ENCODE measurements at places on chromosomes 7 and 10.
A peak's percentile ranks its signal among the peaks of the same experiment; 100 is the strongest.

- no peak for DNase-seq
These were observed 114.8 kb upstream of the ADO start for GRCh38 chr10:62689712-62690111.

DNA sequence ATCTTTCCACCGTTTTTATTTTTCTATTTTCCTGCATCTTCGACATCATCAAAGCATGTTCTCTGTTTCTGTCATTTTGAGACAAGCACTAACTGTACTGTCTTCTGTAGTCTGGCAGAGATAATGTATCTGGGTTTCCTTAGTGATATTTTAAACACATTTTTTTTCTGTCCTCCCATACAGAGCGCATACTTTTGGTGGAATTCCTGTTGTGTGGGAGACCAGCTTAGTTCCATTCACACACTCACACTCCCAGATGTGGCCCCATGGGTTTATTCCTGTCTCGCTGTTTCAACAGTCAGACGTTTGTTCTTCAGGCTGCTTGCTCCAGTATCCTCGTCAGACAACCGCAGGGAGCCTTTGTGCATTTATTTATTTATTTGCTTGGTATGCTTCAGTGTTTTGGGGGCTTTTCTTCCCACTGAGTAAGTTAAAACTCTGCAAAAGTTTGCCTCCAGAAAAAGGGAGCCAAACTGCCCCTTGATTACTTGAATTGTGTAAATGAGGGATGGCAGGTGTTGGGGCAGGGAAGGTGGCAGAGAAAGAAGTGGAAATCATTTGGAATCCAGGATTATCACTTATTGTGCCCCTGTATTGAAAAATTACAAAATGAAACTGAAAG lies 456.8 kb upstream of the KLF6 start:
- DNase-seq = peak; percentile 18

- DNase-seq = no peak
These were observed 1.1 kb downstream of the ADRA2A start for GRCh38 chr10:111077785-111078504.

DNA sequence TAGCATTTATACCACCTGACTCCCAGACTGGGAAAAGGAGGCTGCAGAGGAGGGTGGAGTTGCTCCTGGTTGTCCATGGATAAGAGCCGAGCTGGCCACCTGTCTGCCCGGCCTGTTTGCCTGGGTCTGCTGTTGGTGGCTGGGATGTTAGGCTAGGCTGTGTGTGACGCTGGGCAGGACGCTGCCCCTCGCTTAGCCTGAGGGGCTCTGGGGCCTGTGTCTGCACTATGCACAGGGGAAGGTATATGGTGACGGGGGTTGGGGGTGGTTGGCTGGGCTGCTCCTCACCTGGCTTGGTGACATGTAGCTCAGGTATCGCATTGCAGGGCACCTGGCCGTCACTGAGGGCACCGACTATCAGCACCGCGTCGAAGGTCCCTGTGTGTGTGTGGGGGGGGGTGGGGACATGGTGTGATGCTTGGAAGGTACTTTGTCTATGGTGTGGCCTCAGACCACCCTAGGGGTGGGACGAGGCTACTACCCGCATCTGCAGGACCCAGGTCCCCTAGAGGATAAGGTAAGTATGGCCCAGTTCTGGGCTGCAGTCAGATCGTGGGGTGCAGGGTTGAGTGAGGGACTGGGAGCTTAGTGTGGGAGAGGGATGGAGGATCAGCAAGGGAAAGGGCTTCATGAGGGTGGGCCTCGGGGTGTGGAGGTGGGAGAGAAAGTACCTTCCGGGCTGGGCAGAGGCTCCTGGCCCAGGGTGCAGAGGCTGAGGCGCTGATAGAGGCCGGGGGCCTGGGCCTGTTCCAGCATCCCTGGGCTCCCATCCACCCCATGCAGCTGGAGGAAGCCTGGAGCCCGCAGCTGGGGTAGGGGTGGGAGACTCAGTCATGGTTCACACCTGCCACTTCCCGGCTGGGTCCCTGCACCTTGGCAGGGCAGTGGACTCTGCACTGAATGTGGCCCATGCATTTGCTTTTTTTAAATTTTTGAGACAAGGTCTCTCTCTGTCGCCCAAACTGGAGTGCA lies 2.3 kb downstream of the METTL27 start:
- DNase-seq = no peak

GRCh38 chr7:95977994-95978393 lies 205.6 kb downstream of the DYNC1I1 start:
- no peak for DNase-seq

GRCh38 chr10:113097036-113097435 lies 147.0 kb downstream of the TCF7L2 start:
- DNase-seq = no peak

DNA sequence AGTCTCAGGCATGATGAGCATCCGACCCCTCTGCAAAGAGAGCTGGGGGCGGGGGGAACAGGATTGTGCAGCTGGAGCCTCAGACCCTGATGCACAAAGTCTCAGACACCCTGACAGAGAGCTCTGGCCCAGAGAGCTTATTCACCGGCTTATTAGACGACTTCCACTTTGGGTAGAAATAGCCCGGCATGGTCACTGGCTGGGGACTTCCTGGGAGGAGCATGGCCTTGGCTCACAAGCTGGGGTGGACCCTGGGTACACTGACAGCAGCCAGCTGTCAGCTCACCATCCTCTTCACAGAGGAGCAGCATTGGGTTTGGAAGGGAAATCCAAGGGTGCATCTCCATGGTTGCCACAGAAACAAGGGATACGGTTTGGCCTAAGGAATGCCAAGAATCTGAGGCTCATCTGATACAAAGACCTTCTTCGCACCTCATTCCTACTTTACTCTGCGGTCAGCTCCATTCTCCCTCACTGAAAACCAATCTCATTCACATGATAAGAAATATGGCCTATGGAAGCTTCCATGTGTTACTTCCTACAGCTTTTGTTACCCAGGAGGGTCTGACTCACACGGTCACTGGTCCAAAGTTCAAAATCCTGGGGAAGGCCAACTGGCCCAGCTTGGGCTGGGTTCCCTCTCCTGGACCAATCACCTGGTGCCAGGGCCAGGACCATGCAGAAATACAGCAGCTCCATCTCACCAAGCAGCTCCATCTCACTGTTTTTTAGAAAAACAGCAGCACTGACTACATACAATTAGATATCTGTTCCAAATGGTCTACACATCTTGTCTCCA lies 25.1 kb downstream of the ZNF467 start:
- no peak for DNase-seq

GRCh38 chr7:99730992-99731391 lies 4.0 kb downstream of the CYP3A7 start:
- DNase-seq = no peak

DNA sequence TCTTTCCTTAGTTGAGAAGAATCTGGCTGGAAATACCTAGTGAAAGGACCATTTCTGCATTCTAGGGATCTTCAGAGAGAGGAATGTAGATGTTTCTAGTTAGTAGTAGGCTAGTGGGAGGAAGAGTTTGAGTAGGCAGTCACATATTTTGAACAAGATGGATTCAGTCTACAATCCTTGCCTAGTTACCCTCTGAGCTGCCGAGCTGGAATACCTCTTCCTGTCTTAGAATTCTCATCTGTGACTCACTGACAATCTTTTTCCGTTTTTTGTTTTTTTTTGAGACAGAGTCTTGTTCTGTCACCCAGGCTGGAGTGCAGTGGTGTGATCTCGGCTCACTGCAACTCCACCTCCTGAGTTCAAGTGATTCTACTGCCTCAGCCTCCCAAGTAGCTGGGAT lies 30.7 kb upstream of the PLPP4 start:
- DNase-seq = no peak

GRCh38 chr7:108224387-108224786 lies 94.2 kb upstream of the LAMB4 start:
- DNase-seq = no peak

DNA sequence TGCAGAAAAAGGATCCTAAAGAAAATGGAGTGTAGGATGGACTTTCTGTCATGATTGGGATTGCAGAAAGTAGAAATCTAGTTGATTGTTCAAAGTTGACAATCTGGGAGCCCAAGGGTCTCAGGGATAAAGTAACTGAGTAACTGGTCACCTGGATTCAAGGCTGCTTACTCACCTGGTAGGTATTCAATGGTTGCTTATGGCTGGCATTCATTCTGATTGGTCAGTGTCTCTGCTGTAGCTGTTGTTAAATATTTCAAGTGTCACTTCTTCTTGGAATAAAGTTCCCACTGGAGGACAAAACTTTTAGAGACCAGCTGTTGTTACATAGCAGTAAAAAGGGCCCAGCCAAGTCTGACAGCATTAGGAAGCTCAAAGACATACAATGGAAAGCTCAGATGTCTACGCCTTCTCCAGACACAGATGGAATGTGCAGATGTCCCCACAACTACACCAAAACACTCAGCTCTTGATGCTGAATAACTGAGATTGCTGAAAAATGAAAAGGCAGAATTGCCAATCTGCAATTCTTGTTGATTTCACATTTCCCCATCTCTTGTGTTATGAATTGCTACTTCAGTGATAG lies 106.9 kb downstream of the ZNF467 start:
- DNase-seq = no peak

DNA sequence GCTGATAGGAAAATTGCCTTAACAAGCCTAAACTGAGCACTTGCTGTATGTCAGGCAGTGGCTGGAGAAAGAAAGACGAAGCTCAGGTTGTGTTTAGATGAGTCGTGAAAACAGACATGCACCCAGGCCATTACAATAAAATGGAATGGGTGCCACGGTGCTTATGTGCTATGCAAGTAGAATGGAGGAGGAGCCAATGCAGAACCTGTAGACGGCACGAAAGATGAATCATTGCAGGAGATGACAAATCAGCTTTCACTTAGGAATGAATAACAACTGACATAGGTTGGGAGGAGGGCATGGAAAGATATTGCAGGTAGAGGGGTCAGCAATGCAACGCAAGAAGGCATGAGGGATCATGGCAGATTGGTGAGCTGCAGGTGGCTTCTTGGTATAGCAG lies 61.2 kb upstream of the ARHGAP21 start:
- DNase-seq = no peak

- DNase-seq = no peak
These were observed 250.6 kb downstream of the C7orf25 start for GRCh38 chr7:42661312-42661711.

DNA sequence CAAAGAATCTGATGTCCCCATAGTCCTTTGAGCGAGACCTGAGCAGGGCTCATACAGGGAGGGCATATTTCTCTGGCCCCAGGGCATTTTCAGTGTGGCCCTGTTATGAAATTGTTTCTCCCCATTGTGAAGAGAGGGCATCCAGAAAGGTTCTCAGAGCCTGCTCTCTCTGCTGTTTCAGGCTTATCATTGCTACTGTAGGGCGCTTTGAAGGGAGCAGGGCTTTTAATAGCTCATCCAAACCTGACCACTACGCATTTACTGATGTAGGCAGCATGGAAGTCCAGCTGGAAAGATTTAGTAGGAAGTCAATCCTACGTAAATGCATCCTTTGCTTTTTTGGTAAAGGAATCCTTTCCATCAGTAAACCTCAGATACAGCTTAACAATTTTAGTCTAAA lies 68.1 kb downstream of the PRPF18 start:
- no peak for DNase-seq

- peak; percentile 7 for DNase-seq
These were observed 599.0 kb downstream of the TNS3 start for GRCh38 chr7:46982928-46983327.

DNA sequence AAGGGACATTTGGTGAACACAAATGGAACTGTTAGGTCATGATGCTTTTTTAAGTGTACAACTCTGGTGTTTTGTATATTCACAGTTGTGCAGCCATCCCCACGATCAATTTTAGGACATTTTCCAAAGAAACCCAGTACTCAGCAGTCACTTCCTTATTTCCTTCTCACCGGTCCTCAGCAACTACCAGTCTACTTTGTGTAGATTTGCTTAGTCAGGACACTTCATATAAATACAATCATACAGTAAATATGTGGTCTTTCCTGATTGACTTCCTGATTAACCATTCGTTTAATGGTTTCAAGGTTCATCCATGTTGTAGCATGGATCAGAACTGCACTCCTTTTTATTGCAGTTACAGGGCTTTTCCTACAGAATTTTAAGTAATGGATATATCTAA lies 14.4 kb downstream of the SGPL1 start:
- no peak for DNase-seq

GRCh38 chr10:11931038-11931437 lies 107.9 kb downstream of the PROSER2 start:
- no peak for DNase-seq

DNA sequence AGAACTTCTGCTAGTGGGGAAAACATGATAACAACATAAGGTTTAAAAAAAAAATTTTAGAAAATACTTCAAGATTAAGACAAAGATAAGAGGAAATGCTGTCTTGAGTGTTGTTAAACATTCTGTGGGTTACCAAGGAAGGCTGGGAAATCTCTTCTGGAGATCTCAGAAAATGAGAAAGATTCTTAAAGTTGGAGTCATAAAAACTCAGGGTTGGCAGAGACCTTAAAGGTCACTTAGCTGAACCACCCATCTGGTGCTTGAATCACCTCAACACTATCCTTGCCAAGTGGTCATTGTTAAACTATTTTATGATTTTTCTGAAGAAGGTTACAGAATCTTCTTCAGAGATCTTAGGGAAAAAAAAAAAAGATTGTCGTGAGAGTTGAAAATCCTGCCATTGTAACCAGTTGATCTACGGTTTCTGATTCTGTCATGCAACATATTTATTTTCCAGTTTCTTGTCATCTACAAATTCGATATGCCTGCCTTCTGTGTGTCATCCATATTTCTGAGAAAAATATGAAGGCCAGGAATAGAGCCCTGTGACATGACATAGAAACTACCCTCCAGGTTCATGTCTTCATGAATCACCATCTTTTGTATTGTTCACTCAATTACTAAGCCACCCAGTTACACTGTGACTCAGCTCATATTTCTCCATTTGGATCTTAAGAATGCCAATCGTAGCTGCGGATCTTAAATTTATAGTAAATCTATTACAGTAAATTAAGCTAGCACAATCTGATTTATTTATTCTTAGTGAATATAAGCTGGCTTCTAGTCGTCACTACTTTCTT lies 179.2 kb downstream of the ST7 start:
- DNase-seq = no peak

- DNase-seq = no peak
These were observed 997 bp downstream of the WDR37 start for GRCh38 chr10:1057106-1057657.

GRCh38 chr7:18760046-18760445 lies 264.5 kb downstream of the HDAC9 start:
- no peak for DNase-seq

DNA sequence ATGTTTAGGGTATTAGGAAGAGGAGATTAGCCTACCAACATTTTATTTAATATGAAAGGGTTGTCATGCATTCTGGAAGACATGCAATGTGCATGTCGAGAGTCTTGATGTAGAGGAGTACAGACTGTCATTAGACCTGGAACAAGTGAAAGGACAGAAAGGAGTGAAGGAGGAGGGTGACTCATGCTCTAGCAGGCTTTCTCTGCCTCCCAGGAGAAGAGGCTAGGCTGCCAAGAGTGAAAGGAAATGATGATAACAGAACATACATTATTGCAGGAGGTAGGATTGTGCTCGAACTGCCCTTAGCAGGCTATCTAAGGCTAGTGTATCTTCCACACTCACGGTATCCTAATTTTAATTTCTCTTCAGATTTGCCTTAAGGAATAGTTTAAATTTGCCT lies 228.8 kb downstream of the EXOC4 start:
- DNase-seq = no peak

- DNase-seq = no peak
These were observed 30.2 kb downstream of the ASNS start for GRCh38 chr7:97842006-97842405.

- no peak for DNase-seq
These were observed 61.1 kb downstream of the WDFY4 start for GRCh38 chr10:48745662-48746245.
